ENCODE measurements at places on chromosomes 11 and 22.
A peak's percentile ranks its signal among the peaks of the same experiment; 100 is the strongest.

- DNase-seq = no peak
Observed at GRCh38 chr11:126963115-126963514, 37.5 kb downstream of the KIRREL3 start.

DNA sequence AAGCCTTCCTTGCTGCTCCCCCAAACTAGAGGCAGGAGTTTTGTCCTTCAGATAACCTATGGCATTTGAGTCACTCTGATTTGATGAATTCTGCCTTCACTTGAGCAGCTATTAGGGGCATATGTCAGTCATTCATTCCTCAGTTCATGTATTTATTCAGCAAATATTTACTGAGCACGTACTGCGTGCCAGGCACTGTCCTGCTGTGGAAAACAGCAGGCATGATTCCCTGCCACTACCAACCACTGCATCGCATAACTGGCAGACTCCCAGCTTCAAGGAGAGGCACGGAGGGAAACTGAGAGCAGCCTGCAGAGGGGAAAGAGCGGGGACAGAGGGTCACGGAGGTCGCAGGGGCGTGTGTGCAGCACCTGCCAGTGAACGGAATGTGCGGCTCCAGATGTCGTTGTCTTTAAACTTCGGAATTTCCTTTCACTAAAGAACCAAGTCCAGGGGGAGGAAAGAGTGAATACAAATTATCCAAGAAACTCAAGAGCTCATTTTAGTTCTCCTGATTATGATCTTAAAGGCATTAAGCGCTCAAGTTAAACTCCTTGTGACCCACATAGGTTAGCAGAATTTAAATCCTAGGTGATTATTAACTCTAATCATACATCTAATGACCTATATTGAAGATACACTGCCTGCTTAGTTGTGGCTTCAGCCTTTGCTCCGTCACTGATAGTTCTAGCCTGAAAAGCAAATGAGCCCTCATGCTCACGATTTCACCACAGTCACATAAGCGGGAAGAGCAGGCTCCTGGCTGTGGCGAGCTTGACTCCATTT lies 12.6 kb downstream of the PPARA start:
- no peak for DNase-seq

DNA sequence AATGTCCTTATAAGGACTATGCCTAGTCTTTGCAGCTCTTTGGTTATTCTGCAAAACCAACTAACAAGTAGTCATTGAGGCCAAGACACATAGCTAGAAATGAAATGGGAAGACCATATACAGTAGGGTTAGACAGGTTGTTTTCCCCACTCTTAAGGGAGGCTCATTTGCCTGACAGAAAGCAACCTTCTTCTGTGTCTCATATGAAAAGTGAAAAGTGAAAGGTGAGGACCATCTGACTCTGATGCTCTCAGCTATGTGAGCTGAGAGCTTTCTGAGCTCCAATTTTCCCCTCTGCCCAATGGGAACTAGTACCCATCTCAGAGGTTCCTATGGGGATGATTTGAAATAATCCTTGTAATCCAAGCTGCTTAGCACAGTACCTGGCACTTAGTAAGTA lies 142.0 kb upstream of the BDNF start:
- DNase-seq = no peak

GRCh38 chr22:35316751-35317150 lies 17.1 kb downstream of the TOM1 start:
- no peak for DNase-seq

DNA sequence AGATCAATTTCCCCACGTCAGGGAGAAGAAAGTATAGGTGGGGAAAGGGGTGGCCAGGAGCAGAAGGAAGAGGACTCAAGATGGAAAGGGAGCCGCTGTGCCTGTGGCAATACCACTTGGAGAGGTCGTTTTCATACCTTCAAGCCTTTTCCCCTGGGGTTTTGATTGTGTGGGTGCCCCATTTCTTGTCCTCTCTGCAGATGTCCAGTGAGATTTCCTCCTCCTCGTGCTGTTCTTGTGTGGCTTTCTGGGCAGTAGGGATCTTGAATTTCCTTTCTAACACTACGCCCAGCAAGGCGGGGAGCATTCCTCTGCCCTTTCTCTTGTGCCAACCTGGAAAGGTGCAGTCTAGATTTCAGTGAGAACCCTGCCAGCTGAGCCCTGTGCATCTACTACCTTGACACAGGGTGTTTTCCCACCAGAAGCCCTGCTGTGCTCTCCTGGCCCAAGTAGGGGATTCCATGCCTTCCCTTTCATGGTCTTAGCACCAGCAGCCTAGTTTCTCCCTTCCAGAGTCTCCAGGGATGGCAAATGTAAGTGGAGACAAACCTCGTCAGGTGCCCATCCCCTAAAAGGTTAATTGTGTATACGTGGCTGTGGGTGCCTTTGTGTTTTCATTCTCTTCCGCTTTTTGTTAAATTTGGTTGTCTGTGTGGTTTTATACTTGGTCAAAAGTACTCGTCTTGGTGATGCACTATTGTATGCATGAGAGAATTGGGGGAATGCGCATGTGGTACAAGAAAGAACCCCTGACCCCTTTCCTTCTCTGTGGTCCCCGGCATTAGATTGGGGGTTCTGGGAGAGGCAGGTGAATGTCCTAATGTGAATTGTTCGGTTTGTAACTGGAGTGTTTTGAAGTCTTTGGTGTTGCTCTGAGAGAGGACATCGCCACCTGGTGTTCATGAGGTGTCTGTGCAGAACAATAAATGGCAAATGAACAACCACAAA lies 71.4 kb upstream of the MPEG1 start:
- peak; percentile 9 for DNase-seq

DNA sequence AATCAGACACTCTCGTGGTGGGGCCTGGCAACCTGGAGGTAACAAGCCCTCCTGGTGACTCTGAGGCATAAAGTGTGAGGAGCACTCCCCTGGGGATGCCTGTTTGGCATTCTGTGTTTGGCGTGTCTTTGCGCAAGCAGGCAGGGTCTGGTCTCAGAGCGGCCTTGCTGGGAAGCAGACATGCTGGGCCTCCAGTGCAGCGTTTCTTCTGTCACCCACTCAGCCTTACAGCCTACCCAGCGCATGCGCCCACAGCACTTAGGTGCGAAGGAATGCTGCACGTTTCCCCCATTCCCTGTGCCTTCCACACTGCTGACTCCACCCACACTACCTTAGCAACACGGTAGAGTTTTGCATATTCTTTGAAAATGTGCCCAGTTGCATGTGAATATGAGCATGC lies 7.4 kb upstream of the CXCR5 start:
- no peak for DNase-seq

GRCh38 chr11:102664001-102664752 lies 39.0 kb upstream of the MMP20 start:
- no peak for DNase-seq

DNA sequence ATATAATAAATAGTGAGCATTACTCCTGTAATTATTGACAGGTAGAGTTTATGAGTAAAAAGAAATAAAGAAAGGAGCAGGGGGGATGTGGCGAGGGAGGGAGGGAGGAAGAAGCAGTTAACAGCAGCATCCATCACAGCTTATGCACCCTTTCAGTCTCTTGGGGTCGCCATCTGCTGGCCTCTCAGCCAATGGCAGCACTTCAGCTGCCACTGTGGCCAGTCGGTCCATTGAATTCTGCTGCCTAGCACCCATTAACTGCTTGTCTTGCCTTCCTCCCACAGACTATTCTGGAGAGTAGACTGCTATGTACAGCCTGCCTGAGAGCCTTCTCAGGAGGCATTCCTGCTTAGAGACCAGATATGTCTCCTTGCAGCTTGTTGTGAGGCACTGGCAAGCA lies 388.3 kb downstream of the TENM4 start:
- DNase-seq = no peak

- no peak for DNase-seq
Observed at GRCh38 chr11:68053117-68053516, 14.3 kb downstream of the TCIRG1 start.

- DNase-seq = no peak
Observed at GRCh38 chr11:130451231-130452019, 3.0 kb downstream of the ADAMTS15 start.

- no peak for DNase-seq
Observed at GRCh38 chr11:63711838-63712237, 30.5 kb downstream of the RTN3 start.

DNA sequence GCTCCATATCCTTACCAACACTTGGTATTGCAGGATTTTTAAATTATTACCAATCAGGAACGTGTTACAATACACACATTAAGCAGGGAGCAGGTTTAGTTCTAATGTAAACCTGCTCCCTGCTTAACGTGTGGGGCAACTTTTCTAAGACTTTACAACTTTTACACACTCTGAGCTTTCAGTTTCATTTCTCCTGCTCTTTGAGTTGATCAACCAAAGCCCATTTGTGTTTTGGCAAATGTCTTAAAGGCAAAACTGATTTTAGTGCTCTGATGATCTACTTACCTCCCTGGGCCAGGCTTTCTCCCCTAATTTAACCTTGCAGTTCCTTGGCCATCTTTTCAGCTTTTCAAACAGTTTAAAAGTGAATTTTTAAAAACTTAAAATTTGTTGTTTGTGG lies 70.9 kb downstream of the ZBTB44 start:
- DNase-seq = no peak

GRCh38 chr11:64224891-64225607 lies 937 bp downstream of the TRPT1 start:
- no peak for DNase-seq

DNA sequence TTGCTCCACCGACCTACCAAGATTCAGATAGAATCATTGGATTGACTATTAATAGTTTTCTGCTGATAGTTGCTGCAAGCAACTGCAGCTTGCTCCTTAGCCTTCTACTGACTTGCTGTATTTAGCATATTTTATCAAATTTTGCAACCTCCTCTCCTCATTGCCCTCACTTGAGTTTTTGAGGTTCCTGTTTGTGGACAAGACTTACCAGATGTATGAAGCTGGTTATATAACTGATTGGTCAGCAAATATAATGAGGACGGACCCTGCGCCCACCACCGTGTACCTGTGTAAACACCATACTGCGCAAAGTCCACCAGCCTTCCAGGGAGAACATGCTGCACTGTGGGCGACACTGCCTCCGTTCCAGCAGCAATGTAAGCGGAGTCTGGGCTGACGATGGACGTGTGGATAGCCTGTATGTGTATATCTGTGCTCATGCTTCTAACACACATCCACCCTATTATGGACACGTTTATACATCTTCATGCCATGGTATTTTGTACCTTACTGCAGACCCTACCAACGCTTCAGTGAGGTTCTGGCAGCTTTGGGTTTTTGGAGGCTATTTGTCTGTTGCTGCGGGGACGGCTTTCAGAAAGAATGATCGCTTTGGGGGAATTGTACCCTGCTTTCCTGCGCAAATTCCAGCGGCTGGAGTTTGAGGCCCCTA lies 1.5 kb upstream of the USP18 start:
- DNase-seq = no peak

DNA sequence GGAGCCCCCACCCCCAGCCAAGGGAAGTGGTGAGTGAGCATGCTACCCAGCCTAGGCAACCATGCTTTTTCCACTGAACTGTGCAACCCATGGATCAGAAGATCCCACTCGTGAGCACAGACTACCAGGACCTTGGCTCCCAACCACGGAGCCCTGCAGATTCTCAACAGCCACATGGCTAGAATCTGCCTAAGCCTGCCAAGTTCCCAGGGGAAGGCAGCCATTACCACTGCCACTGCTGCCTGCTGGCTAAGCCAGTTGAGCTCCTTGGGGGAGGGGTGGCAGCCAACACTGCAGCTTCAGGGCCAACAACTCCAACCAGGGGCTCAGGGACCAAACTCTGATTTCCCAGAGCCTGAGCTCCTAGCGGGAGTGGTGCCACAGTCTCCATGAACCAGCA lies 195.8 kb downstream of the DLG2 start:
- no peak for DNase-seq

GRCh38 chr11:69075421-69076128 lies 26.8 kb downstream of the TPCN2 start:
- no peak for DNase-seq

DNA sequence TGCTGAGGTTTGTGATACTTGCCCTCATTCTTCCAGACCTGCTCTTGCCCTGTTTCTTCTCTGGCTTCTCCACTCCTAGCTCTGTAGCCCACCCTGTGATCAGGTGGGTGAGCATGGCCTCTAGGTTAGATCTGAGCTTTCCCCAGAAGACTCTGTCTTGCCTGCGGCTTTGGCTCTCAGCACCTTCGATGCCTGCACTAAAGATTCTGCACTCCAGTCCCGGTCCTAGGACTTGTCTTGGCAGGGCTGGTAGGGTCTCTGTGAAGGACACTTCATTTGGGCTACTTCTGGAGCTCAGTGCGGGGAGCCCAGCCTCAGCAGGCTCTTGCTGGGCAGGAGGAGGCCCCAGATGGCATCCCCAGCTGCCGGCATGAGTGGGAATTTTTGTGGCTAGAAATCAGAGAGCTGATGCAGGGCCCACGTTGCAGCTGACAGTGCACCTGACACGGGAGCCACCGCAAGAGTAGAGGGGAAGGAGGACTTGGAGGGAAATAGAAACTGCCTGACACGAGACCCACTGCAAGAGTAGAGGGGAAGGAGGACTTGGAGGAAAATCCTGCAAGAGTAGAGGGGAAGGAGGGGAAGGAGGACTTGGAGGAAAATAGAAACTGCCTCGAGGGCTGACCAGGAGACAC lies 226.9 kb upstream of the B3GAT1 start:
- DNase-seq = no peak

DNA sequence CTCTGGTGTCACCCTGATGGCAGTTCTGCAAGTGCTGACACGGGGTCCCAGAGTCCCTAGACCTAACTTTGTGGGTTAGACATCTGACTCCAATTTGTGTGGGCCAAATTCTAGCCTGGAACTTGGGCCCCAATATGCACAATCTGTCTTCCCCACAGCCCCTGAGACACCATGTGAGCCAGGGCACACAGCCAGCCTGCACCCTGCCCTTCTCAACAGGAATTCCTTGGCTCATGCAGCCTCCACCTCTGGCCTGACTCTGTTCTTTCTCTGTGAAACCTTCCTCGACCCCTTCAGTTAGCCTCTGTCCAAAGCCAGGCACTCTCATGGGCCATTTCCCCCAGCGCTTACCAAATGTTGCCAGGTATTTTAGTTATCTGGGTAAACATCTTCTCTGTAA lies 59.1 kb upstream of the POU2AF1 start:
- no peak for DNase-seq

GRCh38 chr22:40517631-40518030 lies 118.9 kb downstream of the MRTFA start:
- no peak for DNase-seq

- DNase-seq = no peak
Observed at GRCh38 chr11:699116-699508, 3.5 kb downstream of the TMEM80 start.

DNA sequence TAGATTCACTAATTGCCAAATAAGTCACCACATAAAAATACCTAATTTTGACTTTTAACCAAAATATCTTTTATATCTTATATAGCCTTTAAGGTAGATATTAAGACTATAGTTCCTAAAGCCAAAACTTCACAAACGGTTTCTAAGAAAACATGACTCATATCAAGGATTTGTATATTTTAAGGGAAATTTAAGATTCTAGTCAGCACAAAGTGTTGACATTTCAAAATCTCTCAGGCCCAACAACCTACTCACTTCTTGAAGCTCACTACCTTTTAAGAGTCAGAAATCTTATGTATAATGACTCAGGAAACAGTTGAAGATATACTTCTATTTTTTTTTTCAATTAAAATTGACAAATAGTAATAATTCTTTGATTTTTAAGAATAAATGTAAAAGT lies 221.9 kb downstream of the SBF2 start:
- no peak for DNase-seq

- DNase-seq = no peak
Observed at GRCh38 chr11:122023614-122024250, 92.3 kb downstream of the BLID start.

Data from stimulated activated CD4-positive, alpha-beta T cell treated with anti-CD3 and anti-CD28 coated beads, TNF-alpha, amount 100 ng/mL, for 1 hour (primary cell).